ENCODE measurements at places on chromosomes 1 and 21.

GRCh38 chr1:149884433-149885338 is 14.7 kb upstream of the BOLA1 start:
- DNase-seq: no peak

- no peak for DNase-seq
Observed at GRCh38 chr1:45508295-45509151, 8.4 kb downstream of the MMACHC start.

DNA sequence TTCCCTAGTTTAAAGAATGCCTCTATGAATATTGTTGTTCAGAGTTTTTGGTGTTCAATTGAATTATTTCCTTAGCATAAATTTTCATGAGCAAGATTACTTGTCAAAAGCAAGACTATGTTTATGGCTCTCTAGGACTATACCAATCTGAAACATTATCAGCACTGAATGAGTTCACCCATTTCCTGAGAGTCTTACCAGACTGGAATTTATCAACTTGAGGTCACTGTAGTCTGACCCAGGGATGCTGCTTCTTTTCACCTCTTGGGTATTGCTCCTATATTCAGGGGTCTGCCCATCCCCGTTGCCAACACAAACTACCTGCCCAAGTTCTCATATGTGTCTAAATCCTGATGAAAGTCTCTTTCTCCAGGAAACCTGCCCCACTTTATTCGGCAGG is 42.6 kb downstream of the OPTC start:
- no peak for DNase-seq

- no peak for DNase-seq
Observed at GRCh38 chr21:31894457-31894856, 21.6 kb downstream of the HUNK start.

DNA sequence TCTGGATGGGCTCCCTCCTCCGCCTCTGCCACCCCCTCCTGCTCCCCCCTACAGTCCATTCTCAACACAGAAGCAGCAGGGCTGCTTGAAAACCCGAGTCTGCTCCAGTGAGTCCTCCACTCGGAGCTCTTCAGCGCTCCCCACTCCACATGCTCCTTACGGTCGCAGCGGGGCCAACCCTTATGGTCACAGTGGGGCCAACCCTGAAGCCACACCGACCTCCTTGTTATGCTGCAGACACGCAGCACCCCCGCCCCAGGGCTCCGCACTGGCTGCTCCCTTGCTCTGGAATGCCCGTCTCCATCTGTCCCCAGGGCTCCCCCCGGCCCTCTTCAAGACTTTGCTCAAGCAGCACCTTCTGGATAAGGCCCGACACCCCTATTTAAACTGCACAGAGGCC is 22.6 kb downstream of the GPR157 start:
- DNase-seq: no peak

DNA sequence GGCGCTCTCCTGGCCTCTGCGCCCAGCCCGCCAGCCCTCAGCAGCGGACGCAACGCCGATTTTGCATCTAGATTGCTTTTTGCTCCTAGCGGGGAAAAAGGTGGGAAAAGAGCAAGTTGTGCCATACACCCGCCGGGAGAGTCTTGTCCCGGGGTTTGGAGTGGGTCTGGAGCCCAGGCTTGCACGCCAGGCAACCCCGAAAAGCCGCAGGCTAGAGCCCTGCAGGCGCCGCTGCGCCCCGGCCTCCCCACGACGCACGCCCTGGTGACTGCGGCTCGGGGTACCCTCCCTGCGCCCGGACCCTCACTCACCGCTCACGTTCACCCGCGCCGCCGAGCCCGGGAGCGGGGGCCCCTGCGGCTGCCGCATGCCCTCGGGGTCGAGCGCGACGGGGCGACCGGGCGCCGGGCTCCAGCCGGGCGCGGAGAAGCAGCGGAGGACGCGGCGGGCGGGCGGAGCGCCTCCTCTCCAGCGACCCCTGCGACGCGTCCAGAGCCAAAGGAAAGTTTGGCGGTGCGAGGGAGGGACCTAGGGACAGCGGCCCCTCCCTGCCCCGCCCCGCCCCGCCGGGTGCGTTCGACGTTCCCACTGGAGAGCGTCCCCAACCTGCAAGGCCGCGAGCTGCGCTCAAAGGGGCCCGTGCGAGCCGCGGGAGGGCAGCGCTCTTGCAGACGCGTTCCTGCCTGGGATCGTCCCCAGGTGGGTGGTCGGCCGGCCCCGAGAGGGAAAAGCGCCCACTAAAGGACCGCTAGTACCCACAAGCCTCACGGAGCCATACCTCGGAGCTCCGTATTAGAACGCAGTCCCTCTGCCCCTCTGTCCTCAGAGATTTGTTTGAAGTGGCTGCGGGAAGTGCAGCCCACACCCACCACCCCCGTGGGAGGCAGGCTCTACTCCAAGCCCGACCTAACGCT is at the start of gene LPAR3:
Gene LPAR3, minus strand, starts transcription at position 502 of the 914 bp plus-strand sequence. CDS start 27,086 bp downstream, outside the sequence.
- no peak for DNase-seq

DNA sequence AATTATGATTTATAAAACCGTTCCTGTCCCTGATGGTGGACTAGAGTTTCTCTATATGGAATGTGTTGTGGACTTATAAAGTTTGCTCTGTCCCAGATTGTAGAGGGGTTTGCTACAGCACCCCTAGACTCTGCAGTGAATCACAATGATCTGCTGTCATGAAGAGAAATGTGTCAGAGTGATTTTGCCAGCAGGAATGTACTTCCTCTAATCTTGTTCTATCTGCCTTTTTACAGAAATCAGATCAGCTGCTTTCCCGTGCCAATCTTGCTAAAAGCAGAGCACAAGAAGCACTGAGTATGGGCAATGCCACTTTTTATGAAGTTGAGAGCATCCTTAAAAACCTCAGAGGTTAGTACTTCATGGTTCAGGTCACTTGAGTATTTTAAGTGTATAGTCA is 52.0 kb downstream of the LAMC2 start:
- DNase-seq: no peak

DNA sequence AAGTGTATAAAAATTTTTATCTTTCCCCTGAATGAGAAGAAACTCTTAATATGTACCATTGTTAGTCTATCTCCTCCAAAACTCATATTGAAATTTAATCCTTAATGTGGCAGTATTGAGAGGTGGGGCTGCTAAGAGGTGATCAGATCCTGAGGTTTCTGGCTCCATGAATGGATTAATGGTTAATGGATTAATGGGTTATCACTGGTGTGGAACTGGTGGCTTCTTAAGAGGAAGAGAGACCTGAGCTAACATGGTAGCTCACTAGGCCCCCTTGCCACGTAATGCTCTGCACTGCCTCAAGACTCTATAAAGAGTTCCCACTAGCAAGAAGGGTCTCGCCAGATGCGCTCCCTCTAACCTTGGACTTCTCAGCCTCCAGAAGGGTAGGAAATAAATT is 70.6 kb upstream of the ZBTB18 start:
- no peak for DNase-seq

- DNase-seq: no peak
Observed at GRCh38 chr1:113321771-113322387, 68.4 kb upstream of the MAGI3 start.

- no peak for DNase-seq
Observed at GRCh38 chr1:235607284-235607683, 42.3 kb downstream of the GNG4 start.

GRCh38 chr1:118077331-118078045 is 107.5 kb downstream of the SPAG17 start:
- DNase-seq: no peak

DNA sequence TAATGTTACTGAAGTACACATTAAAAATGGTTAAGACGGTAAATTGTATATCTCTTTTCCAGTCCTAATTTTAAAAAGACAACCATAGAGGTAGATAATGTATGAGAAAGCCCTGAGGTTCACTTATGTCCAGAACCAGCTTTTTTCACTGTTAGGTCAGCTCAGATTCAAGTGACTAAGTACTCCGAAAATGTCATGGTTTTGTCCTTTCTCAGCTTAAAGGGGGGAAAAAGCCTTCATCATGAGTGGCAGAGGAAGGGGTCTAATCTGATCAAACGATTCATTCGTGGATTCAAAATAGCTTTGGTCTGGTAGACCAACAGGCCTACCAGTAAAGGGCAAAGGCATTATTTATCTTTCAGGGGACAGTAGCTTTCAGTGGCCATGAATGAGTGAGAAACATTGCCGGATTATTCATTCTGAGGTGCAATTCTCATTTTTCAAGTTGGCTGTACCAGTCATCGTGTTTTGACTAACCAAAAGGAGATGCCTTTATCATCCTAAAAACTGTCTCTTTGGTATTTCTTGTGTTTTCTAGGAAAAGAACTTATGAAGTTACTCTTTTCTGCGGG is 208.4 kb downstream of the HHIPL2 start:
- DNase-seq: no peak

DNA sequence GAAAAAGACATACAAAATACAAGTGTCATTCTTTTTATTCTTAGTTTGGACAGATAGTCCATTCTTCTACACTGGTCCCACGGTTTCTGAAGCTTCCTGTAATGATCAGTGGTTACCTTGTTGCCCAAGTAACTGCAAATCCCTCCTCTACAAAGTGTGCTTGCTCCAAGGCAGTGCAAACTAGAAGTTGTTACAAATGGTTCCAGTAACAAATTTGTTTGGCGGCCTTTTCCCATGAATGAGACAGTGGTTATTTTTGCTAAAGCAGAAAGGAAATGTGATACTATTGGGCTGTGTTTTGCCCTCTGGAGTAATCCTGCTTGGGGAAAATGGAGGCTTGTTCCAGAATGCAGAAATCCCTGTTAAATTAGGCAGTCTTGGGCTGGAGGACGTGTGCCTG is 8.9 kb downstream of the BACE2 start:
- no peak for DNase-seq

DNA sequence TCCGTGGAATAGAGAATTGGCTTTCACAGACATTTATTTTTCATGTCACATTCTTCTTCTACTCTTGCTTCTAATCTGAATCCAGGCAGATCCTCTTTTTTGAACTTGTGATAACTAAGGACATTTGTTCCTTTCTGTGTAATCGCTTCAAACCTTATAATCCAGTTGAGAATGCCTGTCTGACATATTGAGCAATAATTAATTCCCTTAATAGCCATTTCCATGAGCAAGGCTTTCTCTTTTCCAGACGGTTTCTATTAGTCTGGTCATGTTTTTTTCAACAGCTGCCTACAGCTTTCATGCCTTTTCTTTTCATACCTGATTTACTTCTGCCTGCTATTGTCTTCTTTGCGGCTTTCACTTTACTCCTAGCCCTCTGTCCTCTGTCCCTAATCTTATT is 163.4 kb downstream of the CYYR1 start:
- no peak for DNase-seq

DNA sequence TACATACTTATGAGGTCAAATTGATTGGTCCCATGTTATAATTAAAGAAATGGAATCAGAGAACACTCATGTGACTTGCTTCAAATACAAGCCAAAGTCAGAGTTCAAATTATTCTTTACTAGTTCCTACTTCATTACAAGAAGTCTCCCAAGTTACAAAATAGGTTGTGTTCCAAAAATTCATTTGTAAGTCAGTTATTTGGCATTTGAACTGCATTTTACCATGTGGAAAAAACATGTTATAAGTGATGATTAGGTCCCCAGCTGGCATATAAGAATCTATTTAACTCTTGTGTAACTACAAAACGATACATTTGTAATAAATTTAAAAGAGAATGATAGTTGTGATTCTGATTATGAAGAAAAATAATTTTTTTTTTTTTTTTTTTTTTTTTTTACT is 124.1 kb downstream of the DISP1 start:
- DNase-seq: no peak

- DNase-seq: no peak
Observed at GRCh38 chr1:45867697-45868348, 64.4 kb downstream of the MAST2 start.

- no peak for DNase-seq
Observed at GRCh38 chr21:22174746-22175145, 1176.5 kb downstream of the NCAM2 start.

DNA sequence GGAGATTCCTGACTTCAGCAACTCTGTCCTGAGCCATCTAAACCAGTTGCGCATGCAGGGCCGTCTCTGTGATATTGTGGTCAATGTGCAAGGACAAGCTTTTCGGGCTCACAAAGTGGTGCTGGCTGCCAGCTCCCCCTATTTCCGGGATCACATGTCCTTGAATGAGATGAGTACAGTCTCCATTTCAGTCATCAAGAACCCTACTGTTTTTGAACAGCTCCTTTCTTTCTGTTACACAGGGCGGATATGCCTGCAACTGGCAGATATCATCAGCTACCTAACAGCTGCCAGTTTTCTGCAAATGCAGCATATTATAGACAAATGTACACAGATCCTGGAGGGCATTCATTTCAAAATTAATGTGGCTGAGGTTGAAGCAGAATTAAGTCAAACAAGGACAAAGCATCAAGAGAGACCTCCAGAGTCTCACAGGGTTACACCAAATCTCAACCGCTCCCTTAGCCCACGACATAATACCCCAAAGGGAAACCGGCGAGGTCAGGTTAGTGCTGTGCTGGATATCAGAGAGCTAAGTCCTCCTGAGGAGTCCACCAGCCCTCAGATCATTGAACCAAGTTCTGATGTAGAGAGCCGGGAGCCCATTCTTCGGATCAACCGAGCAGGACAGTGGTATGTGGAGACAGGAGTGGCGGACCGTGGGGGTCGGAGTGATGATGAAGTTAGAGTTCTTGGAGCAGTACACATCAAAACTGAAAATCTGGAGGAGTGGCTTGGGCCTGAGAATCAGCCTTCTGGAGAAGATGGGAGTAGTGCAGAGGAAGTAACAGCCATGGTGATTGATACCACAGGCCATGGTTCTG is 2.3 kb downstream of the ZBTB37 start:
- no peak for DNase-seq

DNA sequence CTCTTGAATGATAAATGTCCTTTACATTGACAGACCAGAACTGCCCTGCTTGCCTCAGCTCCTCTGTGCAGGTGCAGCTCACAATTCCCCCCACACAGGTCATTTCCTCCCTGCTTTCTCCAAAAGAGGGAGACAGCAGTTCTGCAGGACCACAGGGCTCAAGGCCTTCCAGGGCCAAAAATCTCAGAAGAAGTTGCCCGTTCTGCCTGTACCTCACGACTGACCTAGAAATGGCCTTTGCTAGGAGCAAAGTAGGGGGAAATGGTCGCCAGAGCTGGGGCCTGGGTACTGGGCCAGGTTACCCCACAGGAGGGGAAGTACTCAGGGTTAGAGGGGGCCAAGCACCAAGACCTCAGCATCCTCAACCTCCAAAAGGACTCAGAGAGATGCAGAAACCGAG is 11.1 kb downstream of the RNU1-2 start:
- no peak for DNase-seq

- no peak for DNase-seq
Observed at GRCh38 chr1:26794391-26794790, 6.6 kb downstream of the PIGV start.

DNA sequence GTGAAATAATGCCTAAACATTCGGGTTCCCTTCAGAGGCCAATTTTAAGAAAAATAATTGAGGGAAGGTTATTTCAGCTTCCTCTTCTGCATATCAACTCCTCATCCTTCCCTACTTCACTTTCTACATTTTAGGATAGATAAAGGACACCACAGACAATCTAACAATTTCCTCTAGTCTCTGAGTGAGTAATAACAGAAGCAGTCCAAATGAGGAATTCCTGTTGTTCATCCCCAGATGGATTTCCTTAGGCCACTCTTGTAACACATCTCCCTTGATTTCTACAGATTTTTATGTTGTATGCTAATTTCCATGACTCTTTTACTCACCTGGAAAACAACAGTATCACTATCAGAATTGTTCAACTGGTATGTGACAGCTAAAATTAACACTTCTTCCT is 87.7 kb upstream of the LYPLAL1 start:
- no peak for DNase-seq
